ENCODE measurements at places on chromosomes 6 and 20.

DNA sequence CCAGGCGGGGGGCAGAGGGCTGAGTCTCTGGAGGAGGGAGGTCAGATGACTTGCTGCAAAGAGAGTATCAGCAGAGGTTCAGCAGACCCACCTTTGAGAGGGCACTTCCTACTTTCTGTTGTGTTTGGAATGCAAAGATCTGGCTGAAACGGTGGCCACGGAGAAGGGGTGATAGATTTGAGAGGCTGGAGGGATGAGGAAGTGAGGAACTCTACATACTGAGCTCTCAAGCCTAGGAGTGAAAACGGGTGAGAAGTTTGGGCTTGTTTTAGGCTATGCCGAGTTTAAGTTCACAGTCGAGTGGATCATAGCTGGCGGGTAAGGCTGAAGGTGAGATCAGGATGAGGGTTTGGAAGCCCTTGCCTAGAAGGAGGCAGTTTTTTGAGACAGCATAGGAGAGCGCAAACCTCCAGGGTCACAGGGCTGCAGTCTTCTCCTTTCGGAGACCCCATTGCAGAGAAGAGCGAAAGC is 477 bp upstream of the ITPA start:
- peak; percentile 14 for DNase-seq

- no peak for DNase-seq
These were observed 22.2 kb downstream of the CEP57L1 start for GRCh38 chr6:109117346-109118035.

DNA sequence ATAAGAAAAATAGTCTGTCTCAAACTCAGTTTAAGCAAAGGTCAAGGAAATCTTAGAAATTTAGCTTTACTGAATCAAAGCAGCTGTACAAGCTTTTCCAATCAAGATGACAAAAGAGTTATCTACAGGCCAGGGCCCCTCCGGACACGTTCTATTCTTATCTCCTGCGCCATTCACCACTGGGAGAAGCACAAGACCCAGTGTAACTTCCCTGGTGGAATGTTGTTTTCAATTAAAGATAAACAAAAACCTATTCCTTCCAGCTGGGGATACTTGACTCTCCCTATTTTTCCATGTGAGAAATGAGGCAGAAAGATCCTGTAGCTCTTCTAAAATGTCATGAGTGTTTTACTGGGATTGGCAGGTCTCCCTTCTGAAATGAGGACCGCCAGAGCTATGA is 123.3 kb downstream of the TBX18 start:
- DNase-seq = no peak

- no peak for DNase-seq
These were observed 27.4 kb downstream of the GLP1R start for GRCh38 chr6:39075807-39076622.

DNA sequence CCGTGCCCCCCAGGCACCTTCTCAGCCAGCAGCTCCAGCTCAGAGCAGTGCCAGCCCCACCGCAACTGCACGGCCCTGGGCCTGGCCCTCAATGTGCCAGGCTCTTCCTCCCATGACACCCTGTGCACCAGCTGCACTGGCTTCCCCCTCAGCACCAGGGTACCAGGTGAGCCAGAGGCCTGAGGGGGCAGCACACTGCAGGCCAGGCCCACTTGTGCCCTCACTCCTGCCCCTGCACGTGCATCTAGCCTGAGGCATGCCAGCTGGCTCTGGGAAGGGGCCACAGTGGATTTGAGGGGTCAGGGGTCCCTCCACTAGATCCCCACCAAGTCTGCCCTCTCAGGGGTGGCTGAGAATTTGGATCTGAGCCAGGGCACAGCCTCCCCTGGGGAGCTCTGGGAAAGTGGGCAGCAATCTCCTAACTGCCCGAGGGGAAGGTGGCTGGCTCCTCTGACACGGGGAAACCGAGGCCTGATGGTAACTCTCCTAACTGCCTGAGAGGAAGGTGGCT is 960 bp downstream of the TNFRSF6B start:
- no peak for DNase-seq

DNA sequence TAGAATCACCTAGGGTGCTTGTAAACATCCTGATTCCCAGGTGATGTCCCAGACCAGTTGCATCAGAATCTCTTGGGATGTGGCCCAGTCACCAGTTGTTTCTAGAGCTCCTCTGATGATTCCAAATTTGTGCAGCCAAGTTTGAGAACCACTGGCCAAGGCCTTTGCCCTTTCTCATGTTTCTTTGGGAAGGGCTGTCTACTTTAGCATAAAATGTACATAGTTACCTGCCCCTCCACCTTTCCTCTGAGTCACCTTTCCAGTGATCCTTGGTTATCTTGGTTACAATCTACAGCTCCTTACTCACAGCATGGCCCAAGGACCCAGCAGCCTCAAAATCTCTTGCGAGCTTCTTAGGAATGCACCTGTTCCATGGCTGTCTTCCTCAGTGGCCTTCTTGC is 266.4 kb upstream of the PRND start:
- DNase-seq = no peak

Measured in dermis microvascular lymphatic vessel endothelial cell (primary cell).